ENCODE measurements at places on chromosomes 16 and 17.

DNA sequence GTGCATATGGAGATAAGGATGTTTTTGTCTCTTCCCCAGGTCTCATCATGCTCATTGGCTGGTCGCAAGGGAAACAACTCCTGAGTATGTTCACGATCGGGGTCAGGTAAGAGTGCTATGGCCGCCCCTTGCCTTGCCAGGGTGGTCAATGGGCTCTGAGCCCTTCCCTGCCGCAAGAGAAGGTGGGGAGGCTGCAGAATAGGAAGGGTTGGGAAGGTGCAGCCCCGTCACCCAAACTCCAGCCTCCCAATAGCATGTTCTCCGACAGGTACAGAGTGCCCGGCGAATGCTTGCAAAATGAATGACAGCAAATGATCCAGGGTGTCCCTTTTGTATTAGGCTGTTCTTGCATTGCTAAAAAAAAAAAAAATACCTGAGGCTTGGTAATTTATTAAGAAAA is 57.4 kb downstream of the ATP2C2 start:
- DNase-seq: no peak

GRCh38 chr16:3510416-3510815 is 9.6 kb downstream of the CLUAP1 start:
- no peak for DNase-seq

GRCh38 chr16:10556236-10556635 is 24.2 kb downstream of the EMP2 start:
- DNase-seq: no peak

GRCh38 chr17:3817851-3818605 is 17.0 kb upstream of the ITGAE start:
- no peak for DNase-seq

DNA sequence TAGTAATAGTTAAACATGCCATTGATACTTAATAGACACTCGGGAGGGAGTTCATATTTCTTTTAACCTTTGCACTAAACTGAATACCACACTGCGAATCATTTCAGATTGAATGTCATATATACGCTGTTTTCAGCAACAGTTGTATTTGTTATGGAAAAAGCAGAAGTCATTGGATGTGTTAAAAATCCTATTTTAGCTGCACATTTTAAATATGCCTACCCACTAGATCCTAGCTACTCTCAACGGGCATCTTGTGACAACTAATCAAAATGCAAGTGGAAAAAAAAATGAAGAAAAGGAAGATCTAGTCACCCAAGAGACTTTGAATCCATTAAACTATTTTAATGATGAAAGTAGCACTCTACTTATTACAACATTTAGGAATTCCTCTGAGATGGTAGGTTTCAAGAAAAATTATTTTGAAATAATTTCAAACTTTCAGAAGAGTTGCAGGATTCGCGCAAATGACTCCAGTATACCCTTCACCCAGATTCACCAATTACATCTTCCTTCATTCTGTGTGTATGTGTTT is 51.4 kb upstream of the MNT start:
- no peak for DNase-seq

DNA sequence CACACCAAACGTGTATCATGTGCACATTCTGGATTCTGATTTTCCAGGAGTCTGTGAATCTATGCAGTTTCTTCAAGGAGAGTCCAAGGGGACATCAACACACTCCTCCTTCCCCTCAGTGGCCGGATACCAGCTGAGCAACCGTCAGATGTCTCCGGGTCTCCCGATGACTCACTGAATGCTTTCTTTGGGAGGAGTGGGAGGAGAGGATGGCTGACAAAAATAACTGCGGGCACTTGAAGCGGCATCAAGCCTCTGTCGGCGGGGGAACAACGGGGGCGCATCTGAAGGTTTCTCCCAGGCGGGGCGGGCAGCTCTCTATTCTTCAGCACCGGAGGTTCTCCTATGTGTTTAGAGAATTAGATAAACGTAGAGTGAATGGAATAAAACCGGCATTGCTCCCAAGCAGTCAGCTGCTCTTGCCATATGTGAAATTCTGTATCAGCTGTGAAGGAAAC is 24.6 kb upstream of the LRRC75A start:
- DNase-seq: no peak

DNA sequence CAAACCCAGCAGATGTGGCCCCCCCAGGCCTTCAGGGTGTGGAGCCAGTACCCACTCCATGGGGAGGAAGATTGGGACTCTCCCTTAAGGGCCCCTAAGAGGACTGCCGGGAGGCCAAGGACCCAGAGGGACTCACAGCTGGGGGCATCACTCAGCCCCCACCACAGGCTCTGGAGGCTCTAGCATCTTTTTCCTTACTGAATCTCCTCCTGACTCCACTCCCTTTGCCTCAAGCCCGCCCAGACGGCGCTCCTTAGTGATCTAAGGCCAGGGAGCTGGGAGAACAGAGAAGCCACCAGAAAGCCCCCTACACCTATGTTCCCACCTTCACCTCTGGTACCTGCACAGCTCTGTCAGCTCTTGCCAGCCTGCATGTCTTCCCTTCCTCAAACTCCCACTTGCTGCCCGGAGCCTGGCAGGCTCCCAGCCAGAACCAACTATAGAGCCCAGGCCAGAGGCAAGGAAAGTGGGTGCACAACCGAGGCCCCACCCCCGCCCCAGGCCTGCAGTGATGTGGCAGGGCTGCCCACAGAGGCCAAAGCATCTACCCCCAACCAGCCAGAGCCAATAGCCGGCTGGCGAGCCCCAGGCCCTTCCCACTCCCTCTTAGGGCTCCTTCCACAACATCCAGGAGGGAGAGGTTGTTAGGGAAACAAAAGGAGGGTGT is 22.3 kb upstream of the MPO start:
- DNase-seq: no peak
